ENCODE measurements at places on chromosomes 3 and 15.

GRCh38 chr15:55247311-55247710 is 42.3 kb downstream of the RAB27A start:
- no peak for DNase-seq

GRCh38 chr3:55159016-55159415 is 231.2 kb upstream of the LRTM1 start:
- no peak for DNase-seq

- DNase-seq = no peak
Observed at GRCh38 chr3:144583871-144584270, 612.2 kb downstream of the DIPK2A start.

- no peak for DNase-seq
Observed at GRCh38 chr3:112649478-112649735, 8.5 kb upstream of the CCDC80 start.

- DNase-seq = no peak
Observed at GRCh38 chr3:52005571-52005986, 9.9 kb upstream of the RPL29 start.

GRCh38 chr15:82750831-82751180 is 41.1 kb upstream of the AP3B2 start:
- DNase-seq = no peak

- DNase-seq = no peak
Observed at GRCh38 chr3:14657579-14657978, 6.0 kb downstream of the CCDC174 start.

GRCh38 chr15:95843241-95843910 is 487.1 kb upstream of the NR2F2 start:
- no peak for DNase-seq

GRCh38 chr15:70762469-70763119 is 764 bp downstream of the UACA start:
- no peak for DNase-seq

GRCh38 chr15:95839367-95839782 is 491.1 kb upstream of the NR2F2 start:
- DNase-seq = no peak

GRCh38 chr3:101932326-101933068 is 83.2 kb downstream of the NFKBIZ start:
- no peak for DNase-seq

- DNase-seq = no peak
Observed at GRCh38 chr15:98433856-98434255, 214.5 kb upstream of the IGF1R start.

DNA sequence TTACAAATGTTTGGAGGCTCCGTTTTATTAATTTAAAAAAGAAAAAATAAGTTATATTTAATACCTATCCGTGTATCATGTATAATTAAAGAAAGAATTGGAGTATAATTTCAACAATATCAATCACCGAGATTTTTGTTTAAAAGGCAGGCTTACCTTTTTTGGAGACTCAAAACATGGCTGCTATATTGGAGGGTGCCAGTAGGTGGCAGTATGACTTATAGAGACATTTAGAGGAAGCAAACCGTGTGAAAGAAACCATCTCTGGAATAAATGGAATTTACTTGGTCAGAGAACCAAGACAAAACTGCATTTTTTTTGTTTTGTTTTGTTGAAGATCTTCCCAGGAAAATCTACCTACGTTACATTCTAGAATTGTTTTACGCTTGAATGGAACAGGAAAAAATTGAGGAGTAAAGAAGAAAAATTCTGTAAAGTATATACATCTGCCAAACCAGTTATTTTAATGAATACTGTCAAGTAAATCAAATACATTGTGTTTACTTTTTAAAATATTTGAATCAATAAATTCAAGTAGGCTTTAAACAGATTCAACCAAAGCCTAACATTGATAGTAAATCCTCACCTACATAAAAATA is 802.6 kb upstream of the ALCAM start:
- DNase-seq = no peak

GRCh38 chr15:101554115-101554915 is 64.8 kb upstream of the PCSK6 start:
- DNase-seq = no peak

GRCh38 chr3:171967137-171967783 is 72.1 kb upstream of the FNDC3B start:
- no peak for DNase-seq

- no peak for DNase-seq
Observed at GRCh38 chr15:24943361-24943760, 11.4 kb upstream of the SNRPN start.

DNA sequence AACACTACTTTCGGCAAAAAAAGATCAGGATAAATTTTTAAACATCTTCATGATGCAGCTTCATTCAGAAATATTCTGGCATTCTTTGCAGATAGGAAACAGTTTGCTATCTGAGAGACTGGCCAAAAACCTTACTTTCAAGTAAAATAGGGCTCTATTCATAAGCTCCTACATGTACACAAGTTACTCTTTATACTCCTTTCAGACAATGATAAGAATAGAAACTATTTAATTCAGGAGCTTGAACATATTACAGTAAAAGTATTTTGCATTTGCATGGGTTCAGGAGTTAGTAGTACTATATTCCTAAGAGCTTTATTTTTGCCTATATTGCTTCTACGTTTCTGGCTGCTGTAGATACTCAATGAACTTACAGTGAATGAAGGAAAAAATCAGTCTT is 70.5 kb downstream of the PLOD2 start:
- DNase-seq = no peak

DNA sequence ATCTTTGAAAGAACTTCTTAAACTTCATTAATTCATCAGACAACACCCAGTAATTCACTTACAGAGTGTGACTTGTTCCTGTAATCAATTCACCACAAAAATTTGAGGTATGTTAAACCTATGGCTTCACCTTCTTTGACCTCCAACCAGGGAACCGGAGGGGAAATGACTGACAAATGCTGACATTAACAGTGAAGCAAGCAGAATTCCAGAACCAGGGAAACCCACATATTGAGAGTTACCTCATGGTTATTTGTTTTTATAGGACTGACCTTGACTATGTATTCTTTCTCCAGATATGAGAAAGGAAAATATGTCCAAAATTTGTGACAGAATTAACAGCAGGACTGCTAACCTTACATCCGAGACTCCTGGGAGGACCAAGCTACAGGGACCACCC is 2.7 kb downstream of the P3H2 start:
- DNase-seq = no peak

DNA sequence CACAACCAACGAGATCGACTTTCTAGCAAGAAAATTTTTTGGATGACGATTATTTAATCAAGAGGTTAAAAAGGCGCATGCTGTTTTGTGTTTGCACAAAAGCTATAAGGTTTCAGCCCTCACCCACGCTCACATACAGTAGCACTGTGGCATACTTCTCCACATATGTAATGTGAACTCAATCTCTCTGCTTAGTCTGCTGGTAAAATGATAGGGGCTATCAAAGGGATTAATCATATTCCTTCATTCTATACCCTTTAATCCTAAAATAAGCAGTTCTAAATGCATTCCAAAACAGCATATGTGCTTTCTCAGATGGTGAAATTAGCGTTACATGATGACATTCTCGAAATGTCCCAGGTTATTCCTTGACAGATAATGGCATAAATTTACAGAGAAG is 196.9 kb upstream of the PRICKLE2 start:
- no peak for DNase-seq

GRCh38 chr15:54605043-54605442 is 591.7 kb downstream of the RSL24D1 start:
- no peak for DNase-seq

GRCh38 chr3:121894301-121894990 is at the start of gene SLC15A2:
TSS of gene SLC15A2 (plus strand) at chr3:121894401. CDS start at chr3:121894477, 76 bp downstream.
- no peak for DNase-seq

GRCh38 chr15:51224428-51224827 is 114.0 kb downstream of the CYP19A1 start:
- DNase-seq = no peak

DNA sequence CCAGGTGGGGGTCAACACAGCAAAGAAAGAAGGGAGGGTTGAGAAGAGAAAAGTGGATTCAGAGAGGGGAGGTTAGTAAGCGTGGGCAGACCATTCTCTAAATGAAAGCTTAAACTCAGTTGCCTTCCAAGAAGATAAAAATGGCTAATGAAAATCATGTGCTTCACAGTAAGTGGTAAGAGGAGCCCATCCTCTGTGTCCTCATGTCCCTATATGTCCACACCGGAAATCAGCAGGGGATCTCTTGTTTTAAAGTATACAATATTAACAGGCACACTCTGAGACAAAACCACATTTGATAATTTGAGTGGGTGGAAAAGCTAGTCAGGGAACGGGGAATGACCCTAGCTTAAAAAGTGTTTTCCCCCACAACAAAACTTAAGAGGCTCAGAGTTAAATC is 4.4 kb upstream of the FOXP1 start:
- DNase-seq = no peak

GRCh38 chr15:71562251-71562650 is 248.1 kb upstream of the NR2E3 start:
- no peak for DNase-seq

- DNase-seq = no peak
Observed at GRCh38 chr3:47010910-47011309, 31.4 kb downstream of the NBEAL2 start.

DNA sequence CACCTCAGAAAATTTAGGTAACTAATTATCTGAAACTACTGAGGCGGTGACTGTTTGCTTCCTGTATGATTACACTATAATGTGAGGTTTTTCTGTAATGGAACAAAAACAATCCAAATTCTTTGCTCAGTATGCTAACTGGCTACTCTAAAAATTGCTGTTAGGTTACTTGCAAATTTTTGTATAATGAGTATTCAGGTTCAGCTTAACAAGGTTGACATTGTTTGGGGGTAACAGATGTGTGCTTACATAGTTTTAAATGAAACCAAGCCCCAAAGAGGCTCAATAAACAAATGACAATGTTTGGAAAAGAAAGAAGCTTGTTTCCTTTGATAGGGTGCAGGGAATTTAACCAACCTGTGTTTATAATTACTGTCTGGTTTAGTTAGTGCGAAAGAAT is 414.5 kb upstream of the MDFIC2 start:
- DNase-seq = no peak

DNA sequence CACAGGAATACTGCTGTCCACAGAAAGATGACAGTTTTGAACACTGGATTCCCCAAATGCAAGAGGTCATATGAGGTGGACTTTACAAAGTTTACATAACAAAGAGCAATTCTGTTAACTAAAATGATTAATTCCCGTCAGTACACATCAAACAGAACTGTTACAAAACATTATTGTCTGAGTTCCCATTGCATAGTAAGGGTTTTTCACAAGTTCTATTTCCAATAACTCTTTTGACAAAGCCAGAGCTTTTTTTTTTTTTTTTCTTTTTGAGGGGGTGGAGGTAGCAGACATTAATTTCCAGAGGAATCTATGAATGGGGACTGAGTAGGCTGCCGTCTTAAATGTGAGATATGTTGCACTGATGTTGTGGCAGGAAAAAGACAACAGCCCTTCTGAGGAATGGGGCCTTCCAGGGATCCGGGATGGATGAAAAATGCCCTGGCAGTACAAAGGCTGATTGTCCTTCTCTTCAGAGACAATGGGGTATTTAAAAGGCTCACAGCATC is 178.1 kb upstream of the KBTBD8 start:
- DNase-seq = no peak

DNA sequence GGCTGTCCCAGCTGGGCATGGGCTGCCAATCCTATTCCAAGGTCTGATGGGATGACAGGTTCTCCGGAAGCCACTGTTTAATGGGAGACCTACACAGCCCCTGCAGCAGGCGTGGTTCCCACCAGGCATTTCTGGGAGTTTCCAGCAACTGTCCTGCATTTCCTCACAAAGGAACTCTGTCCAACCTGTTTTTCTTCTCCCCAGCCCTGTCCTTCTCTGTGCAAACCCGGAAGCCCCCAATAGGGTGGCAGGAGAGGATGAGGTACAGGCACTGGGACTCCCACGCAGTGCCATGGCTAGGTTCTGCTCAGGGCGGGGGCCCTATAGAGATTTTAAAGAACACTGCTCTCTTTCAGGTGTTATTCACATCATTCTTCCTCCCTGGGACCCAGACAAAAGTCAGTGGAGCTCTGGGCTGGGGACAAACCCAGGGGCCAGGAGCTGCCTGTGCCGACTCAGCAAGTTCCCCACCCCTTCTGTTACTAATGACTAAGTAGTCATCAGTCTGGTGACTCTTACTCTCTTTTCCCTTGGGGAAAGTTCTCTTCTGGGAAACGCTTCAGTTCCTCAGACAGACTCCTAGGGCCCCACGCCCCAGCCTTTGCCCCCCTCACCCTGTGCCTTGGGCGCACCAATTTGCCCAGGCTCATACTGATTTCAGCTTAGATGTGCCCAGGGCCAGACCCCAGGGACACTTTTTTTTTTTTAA is 97.7 kb downstream of the CD47 start:
- DNase-seq = no peak

DNA sequence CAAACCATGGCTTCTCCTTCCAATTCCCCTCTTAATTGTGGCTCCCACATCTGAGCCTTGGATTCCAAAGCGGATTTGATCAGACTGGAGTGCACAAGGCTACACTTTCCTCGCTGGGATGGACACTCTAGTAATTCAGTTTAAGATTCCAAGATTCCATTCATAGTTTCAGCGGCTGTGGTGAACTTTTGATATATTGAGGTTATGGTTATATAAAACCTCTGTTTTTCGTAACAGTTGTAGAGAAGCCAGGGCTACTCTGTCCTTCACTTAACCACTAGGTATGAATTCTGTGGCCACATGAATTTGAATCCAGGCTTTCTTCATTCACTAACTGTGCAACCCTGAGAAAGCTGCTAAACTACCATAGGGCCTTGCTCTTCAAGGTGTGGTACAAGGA is 67.9 kb upstream of the KY start:
- DNase-seq = no peak

- no peak for DNase-seq
Observed at GRCh38 chr3:50602595-50603191, 8.9 kb downstream of the CISH start.

- no peak for DNase-seq
Observed at GRCh38 chr3:138437281-138437680, 2.9 kb downstream of the ESYT3 start.

DNA sequence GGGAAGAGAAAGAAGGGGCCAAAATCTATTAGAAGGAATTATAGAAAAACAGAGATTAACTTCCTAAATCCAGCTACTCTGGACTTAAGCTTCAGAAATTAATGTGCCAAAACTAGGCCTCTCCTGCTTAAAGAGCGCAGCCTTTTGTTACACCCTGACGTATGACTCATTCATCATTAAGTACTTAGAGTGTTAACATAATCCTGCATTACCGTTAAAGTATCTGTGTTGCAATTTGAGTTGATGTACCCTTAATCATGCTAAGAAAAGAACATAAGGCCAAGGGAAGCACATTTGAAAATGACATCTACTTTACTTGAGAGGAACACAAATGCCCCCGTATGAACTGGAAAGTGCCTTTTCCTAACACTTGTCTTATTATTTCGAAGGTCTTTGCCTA is 7.9 kb downstream of the HTR3D start:
- DNase-seq = no peak

DNA sequence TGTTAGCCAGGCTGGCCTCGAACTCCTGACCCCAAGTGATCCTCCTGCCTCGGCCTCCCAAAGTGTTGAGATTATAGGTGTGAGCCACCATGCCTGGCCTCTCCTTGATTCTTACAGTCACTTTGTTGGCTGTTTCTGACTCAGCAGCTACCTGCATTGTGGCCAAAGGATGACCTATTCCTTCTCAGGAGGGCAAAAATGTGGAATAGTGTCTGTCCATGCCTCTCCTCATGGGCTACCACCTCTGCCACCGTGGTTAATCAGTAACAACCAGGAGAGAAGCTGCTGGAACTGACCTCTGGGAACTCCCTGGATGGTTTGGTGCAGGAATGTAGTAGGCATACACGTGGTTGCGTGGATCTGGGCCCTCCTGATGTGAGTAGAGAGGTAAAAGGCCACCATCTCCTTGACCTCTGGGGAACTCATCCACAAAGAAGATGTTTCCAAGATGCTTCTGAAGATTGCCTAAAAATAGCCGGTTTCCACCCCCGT is 63.3 kb downstream of the FLNB start:
- no peak for DNase-seq

Data from NCI-H2081 treated with DMSO at 0.1 percent for 48 hours (cell line).